ENCODE measurements at places on chromosomes 2 and 18. TPM values are rescaled to one million over a fixed set of nuclear protein-coding genes. Genes with fewer than 3 reads are reported as not detected.

The ANKRD62 gene
- not detected for total RNA-seq

DNA sequence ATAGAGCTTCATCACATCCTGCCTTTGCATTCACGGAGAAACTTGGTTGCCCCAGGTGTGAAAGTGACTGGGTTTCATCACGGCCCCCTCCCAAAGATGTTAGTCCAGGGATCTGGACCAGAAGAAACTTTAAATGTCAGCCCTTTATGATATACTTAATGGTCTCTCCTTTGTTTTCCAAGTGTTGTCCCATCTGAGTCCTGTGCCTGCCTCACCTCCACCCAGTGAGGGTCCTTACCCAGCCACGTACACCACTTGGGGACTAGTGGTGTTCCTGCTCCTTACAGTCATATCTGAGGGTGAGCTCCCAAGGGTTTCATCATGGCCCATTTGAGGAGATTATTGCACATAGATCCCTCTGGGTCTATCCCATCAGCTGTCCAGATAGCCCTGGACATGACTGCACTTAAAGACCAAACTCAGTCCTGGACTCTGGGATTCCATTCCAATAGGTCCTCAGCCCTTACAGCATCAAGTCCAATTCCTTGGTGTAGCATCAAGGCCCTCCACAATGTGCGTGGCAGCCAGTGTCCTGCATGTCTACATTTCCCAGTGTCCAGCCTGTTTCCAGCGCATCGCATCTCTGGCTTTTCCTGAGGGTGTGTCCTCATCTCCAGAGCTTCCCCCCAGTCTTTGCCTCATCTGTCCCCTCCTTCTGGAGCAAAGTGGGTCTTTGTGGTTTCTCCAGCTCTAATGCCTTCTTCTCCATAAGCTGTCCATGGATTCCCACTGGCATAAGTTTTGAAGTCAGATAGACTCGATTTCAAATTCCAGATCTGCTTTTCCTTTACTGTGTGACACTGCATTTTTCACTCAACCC, 351.6 kb downstream of the MYCN start:
- H3K27me3 ChIP-seq = no peaks in the 10 kb centered on the region
- no peaks in the 10 kb centered on the region for H3K4me1 ChIP-seq
- DNase-seq = no peak
- no peak overlapping the region for H3K27ac ChIP-seq
- H3K4me3 ChIP-seq = no peak overlapping the region

The LINC00305 gene
- not detected for total RNA-seq

- H3K4me3 ChIP-seq = no peak overlapping the region
- no peak overlapping the region for H3K27ac ChIP-seq
- DNase-seq = no peak
- no peaks in the 10 kb centered on the region for H3K27me3 ChIP-seq
- peaks cover 20% of the 10 kb centered on the region for H3K4me1 ChIP-seq
Observed at GRCh38 chr2:45406621-45407020, 204.4 kb downstream of the SRBD1 start.

- H3K36me3 ChIP-seq = peaks cover 40% of the 10 kb centered on the region
- no peaks in the 10 kb centered on the region for H3K27me3 ChIP-seq
- H3K4me3 ChIP-seq = peak overlapping the region; percentile 26
- H3K4me1 ChIP-seq = peaks cover 65% of the 10 kb centered on the region
Observed at GRCh38 chr2:230439590-230439989, 23.6 kb downstream of the SP100 start.

GRCh38 chr2:1502891-1503304, 89.6 kb downstream of the TPO start:
- no peak for DNase-seq
- H3K27me3 ChIP-seq = no peaks in the 10 kb centered on the region
- H3K36me3 ChIP-seq = no peaks in the 10 kb centered on the region
- H3K27ac ChIP-seq = no peak overlapping the region

The EPB41L3 gene
- total RNA-seq = 15.6 TPM

- peaks cover 26% of the 10 kb centered on the region for H3K36me3 ChIP-seq
- peaks cover 14% of the 10 kb centered on the region for H3K4me1 ChIP-seq
- no peak overlapping the region for H3K4me3 ChIP-seq
- H3K27ac ChIP-seq = no peak overlapping the region
- DNase-seq = no peak
Observed at GRCh38 chr2:217878915-217879590, 123.7 kb downstream of the TNS1 start.

The ALPG gene
- not detected for total RNA-seq

The HS6ST1 gene
- 42.6 TPM for total RNA-seq

The NCK2 gene
- 45.4 TPM for total RNA-seq
